Right ventricle myocardium superior (tissue), 1 donor: ENCODE measurements at places on chromosomes 5 and 9.

DNA sequence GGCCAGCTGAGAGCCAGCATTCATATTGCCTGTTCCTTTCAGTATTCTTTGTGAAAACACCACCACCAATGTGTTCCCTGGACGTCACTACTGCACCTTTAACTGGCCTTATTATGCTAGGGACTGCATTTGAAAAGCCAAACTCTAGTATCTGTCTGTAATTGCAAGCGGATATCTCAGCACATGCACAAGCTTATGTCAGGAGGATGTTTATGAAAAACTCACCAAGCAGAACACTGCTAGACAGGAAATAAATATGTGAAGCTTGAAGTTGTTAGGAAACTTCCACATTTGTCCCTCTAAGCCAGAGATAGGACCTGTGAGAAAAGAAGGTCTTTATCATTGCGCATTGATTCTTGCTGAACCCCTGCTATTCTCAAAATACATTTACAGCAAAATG lies 135.4 kb upstream of the CCDC152 start:
- DNase-seq: no peak

- DNase-seq: no peak
Observed at GRCh38 chr9:36041506-36041905, 4.8 kb downstream of the RECK start.

- no peak for DNase-seq
Observed at GRCh38 chr9:106934442-106935238, 71.7 kb downstream of the ZNF462 start.

- no peak for DNase-seq
Observed at GRCh38 chr9:105065098-105066088, 137.4 kb upstream of the ABCA1 start.

- DNase-seq: no peak
Observed at GRCh38 chr5:156356238-156356637, 29.3 kb downstream of the SGCD start.

DNA sequence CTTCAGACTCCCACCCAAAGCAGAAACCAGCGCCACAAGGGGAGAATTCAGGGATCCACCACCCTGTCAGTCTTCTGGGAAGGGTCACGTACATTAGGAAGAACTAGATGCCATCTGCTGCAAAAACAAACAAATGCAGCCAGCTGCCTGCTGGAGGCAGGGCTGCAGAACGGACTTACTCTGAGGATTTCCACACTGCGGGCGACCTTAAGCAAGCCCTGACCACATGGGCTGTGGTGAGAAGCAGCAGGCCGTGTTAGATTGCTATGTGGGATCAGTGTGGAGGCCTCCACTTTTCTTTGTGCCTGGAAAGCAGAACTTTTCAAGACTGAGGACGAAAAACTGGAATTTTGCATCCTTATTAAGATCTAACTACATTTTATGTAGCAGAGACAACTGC lies 13.4 kb upstream of the LTC4S start:
- peak; percentile 58 for DNase-seq

GRCh38 chr9:94926431-94926800 lies 199.9 kb downstream of the AOPEP start:
- no peak for DNase-seq

DNA sequence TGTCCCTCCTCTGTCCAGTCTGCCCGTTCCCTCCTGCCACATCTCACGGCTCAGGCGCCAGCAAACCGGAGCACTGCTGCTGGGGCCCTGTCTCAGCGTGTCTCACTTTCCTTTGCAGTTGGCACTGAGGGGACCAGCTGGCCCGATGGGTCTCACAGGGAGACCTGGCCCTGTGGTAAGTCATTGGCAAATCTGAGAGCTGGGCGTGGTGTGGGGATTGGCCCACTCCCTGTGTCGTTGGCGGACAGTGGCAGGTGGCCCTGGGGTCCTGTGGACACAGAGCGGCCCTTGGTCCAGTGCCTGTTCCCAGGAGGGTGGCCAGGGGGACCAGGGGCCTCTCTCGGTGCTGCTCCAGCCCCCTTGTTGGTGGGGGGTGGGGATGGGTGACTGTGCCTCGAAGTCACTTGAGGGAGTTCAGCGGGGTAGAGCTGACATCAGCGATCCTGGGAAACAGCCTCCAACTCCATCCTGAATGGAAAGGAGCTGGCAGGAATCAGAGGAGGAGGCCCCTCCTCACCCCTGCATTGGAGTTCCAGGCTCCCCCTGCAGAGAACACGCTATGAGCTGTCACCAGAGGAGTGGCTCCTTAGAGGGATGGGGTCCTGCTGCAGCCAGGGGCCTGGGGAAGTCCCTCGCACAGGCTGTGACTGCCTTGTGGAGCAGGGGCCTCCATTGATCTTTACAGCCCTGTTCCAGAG lies 111.0 kb downstream of the COL5A1 start:
- DNase-seq: no peak

DNA sequence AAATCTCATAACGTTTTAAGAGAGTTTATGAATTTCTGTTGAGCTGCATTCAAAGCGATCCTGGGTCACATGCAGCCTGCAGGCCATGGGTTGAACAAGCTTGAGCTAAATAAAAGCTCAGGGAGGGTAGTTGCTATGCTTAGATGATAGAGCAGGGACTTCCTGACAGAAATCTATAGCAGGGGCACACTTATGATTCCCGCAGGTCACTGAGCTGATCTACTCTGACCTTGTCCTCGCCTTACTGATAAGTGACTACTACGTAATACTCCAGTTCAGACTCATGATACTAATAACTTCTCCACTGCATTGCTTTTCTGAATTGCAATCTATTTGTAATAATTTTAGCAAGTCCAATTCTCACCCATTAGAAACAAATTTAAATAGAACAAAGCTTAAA lies 90.9 kb downstream of the NFIB start:
- no peak for DNase-seq

GRCh38 chr9:68560071-68560844 lies 19.6 kb upstream of the TMEM252 start:
- peak; percentile 75 for DNase-seq

DNA sequence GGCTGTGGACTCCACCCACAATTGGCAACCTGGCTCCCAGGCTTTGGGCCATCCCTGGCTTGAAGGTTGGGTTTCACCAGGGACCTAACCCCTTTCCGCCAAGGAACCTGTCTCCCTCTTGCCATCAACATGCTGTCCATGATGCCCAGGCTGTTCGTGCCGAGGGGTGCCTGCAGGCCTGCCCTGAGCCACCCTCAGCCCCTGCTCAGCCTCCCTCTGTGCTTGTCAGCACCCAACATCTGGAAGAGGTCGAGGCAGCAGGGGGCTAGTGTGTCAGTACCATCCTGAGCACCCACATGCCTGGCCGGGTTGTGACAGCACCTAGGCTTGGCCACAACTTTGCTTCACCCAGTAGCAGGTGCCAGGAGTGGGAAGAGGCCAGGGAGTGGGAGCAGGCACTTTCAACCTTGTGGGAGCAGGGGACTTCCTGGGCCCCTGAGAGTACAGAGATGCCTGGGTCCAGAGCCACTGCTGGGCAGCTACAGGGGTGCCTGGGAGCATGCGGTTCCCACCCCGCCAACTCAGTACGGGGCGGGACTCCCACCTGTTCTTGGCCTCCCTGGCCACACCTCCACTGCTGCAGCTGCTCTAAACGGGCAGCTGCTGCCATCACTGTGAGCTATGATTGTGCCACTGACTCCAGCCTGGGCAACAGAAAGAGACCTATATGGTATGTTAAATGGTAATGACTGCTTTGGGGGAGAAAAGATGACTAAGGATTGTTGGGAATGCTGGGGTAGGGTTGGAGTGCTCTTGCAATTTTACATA lies 6.3 kb downstream of the PDCD1LG2 start:
- DNase-seq: no peak

GRCh38 chr5:157924931-157925729 lies 66.2 kb upstream of the CLINT1 start:
- no peak for DNase-seq

- peak; percentile 90 for DNase-seq
Observed at GRCh38 chr5:139765409-139766217, 30.0 kb upstream of the PSD2 start.

DNA sequence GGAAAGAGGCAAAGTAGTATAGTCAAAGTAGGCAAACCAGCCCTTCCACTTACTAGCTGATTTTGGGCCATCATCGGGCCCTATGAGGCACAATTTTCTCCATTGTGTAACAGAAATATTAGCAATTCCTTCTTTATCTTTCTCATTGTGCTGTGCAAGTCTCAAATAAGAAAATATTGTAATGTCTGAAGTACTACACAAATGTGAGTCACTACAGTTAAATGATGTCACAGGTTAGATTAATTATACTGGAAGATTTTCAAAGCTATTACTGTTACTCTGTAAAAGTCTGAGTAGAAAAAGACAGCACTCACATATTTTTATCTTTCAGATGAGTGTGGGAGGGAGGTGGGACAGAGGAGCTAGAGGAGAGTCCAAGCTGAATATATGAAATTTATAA lies 12.4 kb upstream of the TMC1 start:
- no peak for DNase-seq

DNA sequence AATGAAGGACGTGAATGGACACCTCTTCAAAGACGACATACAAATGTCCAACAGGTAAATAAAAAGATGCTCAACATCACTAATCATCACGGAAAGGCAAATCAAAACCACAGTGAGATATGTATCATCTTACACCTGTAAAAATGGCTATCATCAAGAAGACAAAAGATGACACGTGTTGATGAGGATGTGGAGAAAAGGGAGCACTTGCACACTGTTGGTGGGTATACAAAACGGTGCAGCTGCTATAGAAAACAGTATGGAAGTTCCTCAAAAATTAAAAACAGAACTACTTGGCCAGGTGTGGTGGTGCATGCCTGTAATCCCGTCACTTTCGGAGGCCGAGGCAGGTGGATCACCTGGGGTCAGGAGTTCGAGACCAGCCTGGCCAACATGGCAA lies 47.9 kb downstream of the STK10 start:
- no peak for DNase-seq

GRCh38 chr9:119649205-119649604 lies 280.0 kb upstream of the BRINP1 start:
- DNase-seq: no peak

DNA sequence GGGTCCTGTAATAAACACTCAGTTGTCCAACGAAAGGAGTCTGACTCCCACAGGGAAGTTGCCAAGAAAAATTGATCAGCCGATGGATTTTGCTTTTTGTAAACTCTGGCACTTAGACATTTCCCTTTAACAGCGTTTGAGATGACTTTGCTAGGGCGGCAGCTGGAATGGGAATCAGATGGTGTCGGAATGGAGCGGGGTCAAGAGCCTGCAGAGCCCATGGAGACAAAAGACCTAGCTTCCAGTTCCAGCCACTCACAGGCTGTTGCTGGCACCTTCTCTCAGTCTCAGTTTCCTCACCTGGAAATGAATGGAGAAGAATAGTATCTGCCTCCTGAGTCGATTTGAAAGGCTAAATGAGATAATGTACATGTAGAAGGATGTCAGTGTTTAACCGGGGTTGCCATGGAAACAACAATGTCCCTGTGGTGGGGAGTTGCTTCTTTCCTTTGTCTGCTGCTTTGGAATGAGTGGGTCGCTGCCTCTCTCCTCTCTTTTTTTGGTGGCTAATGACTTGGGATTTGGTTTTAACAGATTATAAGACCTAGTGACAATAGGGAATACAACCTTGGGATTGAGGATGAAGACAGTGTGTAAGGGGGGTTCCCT lies 137.4 kb downstream of the GAS1 start:
- DNase-seq: no peak

DNA sequence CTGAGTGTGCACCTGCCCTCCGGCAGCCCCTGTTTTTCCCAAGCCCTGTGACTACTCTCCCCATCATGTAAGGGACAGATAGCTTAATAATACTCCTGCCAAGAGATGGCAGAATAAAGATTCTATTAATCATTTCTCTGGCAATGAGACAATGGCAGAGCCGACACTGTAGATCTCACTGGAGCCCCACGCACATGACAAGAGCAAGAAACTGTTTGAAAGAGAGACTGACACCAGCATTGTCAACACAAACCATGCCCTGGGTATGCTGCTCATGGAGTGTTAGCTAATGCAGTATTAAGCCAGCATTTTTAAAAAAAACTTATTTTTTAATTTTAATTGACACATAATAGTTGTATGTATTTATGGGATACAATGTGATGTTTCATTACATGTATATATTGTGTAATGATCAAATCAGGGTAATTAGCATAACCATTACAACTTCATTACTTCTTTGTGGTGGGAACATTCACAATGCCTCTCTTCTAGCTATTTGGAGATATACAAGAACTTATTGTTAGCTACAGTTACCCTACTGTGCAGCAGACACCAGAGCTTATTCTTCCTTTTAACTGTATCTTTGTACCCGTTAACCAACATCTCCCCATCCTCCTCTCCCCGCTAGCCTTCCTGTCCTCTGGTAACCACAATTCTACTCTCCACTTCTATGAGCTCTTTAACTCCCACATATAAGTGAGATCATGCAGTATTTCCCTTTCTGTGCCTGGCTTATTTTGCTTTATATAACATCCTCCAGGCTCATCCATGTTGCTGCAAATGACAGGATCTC lies 31.5 kb upstream of the SEMA4D start:
- no peak for DNase-seq

- no peak for DNase-seq
Observed at GRCh38 chr9:69645488-69645887, 26.7 kb downstream of the APBA1 start.

GRCh38 chr5:33174383-33174782 lies 266.4 kb upstream of the TARS1 start:
- no peak for DNase-seq

DNA sequence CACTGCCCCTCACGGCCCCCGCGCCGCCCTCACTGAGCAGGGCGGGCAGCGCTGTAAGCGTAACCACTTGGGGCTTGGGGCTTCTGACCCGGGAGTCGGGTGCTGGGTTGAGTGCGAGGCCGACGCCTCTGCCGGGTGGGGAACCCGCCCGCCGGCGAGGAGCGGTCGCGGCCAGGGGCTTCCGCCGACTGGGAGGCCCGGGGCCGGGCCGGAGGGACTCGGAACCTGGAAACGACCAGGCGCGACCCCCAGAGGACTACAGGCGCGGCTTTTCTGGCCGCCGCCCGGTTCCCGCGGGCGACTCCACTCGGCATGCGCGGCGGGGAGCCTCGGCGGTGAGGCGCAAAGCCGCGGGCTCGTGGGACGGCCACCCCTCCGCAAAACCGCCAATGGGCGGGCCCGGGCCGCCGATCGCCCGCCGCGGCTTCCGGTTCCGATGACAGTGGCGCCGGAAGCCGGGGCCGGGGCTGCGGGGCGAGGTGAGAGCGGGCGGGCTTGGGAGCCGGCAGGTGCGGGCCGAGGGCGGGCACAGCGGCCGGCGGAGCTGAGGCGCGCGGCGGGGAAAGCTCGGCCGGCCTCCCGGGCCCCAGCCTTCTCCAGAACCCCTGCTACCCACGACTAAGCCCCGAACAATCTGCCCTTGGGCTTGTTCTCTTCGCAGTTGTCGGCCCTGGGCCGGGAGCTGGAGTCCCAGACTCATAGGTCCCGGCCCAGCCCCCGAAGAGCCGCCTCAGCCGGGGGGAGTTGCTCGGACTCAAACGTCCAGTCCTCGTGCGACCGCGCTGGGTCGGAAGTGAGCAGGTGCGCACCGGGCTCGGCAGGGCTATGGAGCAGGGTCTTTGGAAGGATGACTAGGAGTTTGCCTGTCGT lies at the start of gene RMND5B:
RMND5B (plus strand) TSS at position 439 of the 870 bp plus-strand sequence. CDS start 7,106 bp downstream, outside the sequence.
- DNase-seq: peak; percentile 92

- no peak for DNase-seq
Observed at GRCh38 chr9:126527109-126527825, 86.5 kb upstream of the LMX1B start.
